CD4-positive, alpha-beta T cell treated with Interleukin-4 for 4 hours (primary cell): ENCODE measurements at places on chromosomes 12 and 14.
A peak's percentile ranks its signal among the peaks of the same experiment; 100 is the strongest.

DNA sequence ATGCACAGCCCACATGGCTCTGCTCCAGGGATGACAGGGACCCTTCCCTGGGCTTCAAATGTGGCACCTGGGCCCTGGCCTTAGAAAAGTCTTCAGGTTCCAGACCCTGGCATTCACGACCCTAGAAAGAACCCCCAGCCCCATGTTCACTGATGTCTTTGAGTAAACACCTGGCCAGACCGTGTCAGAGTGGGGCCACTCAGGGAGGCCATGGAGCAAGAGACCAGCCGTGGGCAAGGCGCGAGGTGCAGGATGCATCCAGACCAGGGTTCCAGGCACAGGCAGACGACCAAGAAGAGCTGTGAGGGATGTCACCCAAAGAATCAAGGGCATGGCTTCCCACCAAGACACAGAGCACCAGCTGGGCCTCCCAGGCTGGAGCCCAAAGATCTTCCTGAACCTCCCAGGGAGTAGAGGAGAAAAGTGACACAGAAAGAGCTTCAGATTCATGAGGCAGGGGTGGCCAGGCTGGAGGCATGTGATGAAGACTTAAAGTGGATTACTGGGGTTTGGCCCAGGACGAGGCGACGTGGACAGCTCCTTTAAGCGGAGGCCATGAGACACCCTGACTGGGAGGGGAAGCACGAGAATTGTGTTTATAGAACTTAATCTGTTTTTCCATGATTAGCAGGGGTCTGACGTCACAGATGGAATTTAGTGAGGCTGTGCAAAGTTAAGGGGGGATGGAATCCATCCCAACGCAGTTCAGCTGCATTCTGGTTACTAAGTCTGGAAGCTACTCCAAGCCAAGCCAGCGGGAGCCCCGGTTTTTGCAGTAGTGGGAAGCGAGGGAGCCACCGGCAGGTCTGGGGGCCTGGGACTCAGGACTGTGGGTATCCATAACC, 61.6 kb downstream of the ARL6IP4 start:
- no peak for DNase-seq

GRCh38 chr12:39622306-39622705, 2.7 kb upstream of the ABCD2 start:
- peak; percentile 26 for DNase-seq

DNA sequence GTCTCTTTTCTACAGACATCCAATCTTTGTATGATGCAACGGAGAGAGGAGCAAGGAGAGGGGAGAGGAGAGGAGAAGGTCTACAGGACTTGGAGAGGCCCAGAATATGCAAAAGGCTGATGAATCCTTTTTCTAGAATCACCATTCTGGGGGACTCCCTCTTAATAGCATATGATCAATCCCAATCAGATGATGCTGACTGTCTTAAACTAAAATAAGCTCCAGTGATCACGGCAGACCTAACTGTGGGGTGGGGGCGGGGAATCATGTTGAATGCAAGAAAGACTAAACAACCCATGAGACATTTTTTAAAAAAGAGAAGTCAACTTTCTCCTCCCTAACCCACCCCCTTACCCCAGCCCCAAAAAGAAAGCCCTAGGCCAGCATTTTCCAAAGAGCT, 33.4 kb downstream of the BTBD7 start:
- DNase-seq, result no peak

GRCh38 chr14:35688126-35688826, 120.8 kb downstream of the RALGAPA1 start:
- no peak for DNase-seq

DNA sequence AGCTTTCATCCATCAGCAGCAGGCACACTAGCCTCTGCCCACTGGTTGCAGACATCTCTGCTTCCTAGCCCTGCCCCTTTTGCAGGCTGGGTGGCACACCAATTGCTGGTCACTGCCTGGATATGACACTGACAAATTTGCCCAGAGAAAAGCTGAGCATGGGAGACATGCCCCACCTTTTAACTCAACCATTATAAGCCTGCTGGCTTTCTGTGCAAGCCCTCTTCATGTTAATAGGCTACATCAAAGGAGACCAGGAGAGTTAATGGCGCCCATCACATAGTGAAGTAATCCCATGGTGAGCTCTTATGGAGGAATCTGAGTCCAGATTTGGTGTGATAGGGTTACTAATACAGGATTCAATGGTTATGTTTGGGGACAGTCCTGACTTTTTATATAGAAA, 139.2 kb downstream of the KICS2 start:
- DNase-seq, result no peak

- DNase-seq, result no peak
Measured at GRCh38 chr12:52899338-52900035, 5.4 kb downstream of the KRT8 start.

DNA sequence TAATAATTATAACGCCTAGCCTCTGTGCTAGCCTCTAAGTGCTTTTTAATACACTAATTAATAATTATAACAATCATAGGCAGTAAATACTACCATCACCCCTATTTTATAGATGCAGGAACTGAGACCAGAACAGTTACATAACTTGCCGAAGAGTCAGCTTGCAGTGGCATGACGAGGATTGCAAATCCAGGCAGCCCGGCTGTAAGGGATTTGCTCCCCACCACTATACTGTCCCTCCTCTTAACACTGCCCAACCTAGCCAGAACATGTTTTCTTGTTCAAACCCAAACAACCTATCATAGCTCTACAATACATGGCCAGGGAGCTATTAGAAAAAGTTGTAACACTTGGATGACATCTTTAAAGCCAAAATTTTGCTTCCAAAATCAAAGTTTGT, 33.9 kb upstream of the VASH1 start:
- no peak for DNase-seq

DNA sequence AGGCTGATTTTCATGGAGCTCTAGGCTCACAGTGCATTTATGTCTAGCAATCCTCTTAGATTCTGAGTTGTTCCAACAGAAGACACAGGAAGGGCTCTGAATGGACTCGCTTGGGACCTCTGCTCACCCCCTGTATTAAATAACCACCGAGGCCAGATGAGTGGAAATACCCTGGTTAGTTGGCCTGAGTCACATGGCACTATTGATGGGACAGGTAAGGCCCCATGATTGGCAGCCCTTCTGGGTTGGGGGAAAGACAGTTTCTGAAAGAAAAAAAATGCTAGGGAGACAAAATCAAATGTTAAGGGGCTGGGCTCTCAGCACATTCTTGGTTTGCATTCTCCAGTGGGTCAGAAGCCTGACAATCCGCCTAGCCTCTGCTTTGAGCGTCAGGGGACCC, 14.8 kb downstream of the DGLUCY start:
- no peak for DNase-seq

GRCh38 chr14:26594756-26595545, 2.9 kb downstream of the NOVA1 start:
- no peak for DNase-seq

DNA sequence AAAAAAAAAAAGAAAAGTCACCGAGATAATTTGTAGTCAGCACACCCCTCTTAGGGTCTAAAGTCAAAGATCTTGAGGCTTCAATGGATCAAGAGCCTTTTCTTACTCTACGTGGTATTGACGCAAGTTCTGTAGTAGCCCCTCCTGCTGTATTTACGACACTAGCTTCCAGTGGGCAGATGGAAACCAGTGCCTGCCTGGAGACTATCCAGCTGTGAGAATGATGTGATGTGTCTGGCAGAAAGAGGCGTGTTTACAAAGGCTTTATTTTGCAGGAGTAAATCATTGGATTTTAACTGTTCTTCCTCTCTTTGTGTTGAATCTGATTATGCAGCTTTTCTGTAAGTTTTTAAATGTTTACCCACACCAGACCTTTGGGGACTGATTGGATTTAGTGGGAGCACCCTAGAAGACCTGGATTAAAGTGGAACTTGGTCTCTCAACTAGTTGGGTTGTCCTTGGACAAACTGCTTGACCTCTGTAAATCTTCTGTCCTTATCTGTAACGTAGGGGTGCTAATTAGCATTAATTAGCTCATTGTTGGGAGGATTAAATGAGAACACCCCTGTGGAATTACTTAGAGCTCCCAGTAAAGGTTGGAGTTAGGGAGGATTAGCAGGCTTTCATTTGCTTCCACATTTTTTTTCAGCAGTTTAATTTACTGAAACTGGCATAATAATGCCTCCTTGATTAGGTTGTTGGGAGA, 72.4 kb downstream of the RASSF3 start:
- no peak for DNase-seq

DNA sequence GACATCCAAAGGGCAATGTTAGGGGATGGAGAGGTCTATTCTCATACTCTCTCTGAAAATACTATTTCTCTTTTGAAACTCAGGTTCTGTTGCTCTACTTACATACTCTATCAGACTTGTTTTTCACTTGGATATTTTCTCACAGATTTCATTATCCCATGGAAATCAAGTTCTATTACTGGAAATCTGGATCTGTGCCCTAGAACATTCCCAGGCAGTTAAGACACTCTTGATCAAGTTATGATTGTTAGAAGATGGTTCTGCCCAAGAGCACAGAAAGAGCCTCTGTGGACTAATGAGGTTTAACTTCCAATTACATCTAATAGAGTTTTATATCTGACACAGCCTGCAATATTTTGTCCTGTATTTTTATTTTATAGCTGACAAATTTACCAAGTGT, 591.0 kb upstream of the ATP2B1 start:
- DNase-seq, result no peak

GRCh38 chr12:64009321-64010068, 165.0 kb downstream of the SRGAP1 start:
- DNase-seq, result no peak

DNA sequence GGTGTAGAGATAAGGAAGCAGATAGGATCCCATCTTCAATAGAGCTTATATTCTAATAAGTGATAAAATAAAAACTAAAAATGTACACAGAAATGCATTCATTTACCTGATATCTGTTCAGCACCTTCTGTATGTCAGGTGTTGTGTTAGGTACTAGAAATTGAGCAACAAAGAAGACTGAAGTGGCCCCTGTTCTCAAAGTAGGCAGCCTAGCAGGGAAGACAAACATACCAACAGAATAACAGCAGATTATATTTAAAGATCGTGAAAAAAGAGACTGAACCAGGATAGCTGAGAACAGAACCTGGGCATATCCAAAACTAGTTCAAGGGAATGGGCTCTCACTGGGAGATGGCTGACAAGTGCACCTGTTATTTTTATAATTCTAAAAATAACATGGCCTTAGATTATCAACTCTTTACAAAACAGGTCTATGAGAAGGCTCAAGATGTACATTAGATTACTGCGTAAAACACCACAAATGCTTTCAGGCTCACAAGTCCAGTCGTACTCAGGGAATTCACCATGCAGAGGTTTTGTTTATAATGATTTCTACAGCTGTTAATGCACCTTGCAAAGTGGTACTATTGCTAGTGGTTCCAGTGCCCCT, 16.4 kb downstream of the ANO6 start:
- DNase-seq, result no peak

DNA sequence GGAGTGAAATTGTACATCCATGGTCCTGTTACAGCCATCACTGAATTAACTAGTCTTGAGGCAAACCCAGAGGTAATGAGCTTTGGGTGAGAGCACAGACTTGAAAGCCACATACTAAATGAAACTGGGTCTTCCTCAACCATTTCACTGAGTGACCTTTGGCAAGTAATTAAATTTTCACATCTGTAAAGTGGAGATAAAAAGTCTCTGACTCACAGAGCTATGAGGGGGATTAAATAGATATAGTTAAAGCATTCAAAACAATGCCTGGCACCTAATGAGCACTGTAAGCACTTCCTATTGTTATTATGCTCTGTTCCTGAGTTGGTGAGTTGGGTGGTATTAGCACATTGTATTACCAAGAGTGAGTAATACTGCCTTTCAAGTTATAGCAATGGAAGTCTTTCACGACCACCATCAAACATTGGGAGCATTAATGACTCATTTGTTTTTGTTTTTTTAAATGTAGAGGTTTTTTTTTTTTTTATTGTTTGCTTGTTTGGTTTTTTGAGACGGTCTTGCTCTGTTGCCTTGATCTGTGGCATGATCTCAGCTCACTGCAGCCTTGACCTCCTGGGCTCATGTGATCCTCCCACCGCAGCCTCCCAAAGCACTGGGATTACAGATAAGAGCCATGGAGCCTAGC, 12.5 kb upstream of the STRN3 start:
- no peak for DNase-seq

DNA sequence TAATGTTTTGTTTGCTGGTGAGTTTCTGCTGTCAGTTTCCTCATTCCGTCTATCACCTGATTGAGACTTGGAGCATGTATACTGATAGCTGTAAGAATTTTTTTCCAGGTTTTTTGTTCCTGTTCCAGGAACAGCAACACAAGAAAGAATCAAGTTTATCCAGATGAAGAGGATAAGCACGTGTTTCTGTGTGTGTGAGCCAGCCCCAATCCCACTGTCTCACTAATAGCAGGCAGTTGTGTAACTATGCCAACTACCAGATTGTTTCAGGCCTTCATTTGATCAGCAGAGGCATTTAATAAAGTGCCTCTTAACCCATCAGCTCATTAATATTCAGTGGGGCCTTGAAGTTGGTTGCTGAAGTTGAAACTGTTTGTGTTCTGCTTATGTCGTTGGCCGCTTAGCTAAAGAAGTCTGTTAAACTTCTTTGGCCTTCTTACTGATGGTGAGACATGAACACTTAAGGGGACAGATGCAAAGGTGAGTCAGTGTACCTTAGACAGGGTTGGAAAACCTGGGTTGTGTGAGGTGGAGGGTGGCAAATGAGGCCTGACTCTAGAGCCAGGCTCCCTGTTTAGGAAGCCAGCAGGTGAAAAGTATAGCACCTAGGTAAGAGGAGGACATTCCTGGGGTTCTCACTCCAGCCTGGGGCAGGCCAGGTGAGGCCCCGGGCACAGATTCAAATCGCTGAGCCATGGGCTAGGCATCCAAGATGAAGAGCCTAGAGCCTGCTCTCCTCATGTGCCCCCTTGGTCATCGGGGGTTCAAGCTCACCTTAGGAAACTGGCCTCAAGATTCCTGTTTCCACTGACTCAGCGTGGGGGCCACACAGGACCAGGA, 3.7 kb downstream of the ANKRD13A start:
- no peak for DNase-seq

DNA sequence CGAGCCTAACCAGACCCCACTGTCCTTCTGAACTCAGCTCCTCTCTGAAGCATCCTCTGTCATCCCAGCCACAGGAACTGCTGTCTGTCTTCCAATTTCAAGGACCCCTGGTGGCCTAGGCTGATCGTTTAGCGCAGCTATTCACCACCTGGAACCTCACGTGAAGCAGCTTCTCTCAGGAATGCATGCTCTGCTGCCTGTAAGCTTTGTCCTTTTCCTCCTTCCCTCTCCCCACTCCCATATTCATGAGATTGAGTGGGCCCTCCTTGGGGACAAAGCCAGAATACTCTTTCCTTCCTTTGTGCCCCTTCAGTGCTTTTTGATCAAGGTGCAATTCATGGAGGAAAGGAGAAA, 17.2 kb downstream of the DPF3 start:
- DNase-seq, result no peak

- no peak for DNase-seq
Measured at GRCh38 chr12:96244826-96245225, 50.7 kb downstream of the ELK3 start.

DNA sequence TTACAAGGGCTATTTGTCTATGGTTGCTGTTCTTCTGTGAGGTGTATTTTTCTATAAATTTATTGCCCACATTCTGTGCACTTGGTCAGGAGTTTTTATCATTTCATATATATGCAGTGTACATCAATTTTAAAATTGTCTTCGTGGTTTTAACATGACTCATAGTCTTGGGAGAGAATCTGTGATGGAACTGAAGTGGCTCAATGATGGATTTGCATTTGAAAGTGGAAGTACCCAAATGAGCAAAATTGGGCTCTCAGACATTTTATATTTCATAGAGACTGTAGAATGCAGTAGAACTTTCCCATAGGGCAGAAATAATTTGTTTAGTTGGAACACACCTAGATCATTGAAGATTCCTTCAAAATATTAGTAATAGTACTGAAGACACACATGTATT, 1.9 kb upstream of the SCFD1 start:
- peak; percentile 15 for DNase-seq

GRCh38 chr14:34971801-34972200, 11.0 kb upstream of the SRP54 start:
- DNase-seq, result no peak
